ENCODE measurements at places on chromosomes 16 and 17.

GRCh38 chr16:27355610-27356009, 41.8 kb downstream of the IL4R start:
- DNase-seq: no peak

DNA sequence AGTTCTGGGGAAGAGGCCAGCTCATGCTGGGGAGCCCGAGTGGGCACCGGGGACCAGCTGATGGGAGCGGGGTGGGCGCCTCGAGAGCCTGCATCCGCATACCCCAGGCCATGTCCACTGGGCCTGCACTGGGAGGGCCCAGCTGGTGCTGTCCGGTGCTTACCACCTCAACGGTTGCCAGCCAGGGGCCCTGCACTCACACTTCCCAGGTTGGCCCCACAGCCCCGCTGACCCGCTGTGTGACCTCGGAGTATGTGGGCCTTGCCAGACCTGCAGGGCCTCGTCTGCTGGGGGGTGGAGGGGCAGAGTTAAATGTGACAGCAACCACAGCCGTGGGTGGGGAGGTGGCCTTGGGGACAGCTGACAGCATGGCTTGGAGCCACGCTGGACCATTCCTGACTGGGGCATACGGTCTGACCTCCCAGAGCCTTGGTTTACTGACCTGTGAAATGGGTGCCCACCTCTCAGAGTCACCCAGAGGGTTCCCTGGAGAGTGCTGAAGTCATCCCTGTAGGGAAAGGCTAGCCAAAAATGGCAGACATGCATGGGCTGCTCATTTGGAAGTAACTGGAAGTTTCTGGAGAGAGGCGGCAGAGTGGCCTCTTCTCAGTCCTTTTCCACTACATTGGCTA, 5.4 kb upstream of the GAA start:
- no peak for DNase-seq

GRCh38 chr16:88599825-88600538, 29.8 kb downstream of the ZC3H18 start:
- no peak for DNase-seq

DNA sequence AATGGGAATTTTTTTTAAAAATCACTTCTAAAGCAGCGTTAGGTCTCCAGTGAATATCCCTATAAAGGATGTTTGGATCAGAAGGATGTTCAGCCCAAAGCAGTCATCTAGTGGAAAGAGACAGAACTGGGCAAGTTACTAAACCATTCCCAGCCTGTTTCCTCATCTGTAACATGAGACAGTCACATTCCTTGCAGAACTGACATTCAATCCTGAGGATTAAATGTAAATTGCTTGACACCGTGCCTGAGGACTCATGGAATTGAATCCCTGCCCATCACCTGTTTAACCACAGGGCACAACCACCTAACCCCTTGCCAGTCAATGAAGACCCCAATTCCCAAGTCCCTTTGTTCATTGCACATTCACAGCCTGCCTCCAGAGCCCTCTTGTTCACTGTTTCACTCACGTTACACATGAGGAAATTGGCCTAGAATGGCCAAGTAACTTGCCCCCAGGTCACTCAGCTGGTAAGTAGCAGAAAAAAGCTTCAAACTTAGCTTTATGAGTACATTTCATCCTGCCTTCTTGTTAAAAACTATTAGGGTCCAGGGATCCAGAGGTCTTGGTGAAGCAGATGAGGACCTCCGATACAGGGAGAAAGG, 1.4 kb downstream of the CMTM2 start:
- peak; percentile 53 for DNase-seq

DNA sequence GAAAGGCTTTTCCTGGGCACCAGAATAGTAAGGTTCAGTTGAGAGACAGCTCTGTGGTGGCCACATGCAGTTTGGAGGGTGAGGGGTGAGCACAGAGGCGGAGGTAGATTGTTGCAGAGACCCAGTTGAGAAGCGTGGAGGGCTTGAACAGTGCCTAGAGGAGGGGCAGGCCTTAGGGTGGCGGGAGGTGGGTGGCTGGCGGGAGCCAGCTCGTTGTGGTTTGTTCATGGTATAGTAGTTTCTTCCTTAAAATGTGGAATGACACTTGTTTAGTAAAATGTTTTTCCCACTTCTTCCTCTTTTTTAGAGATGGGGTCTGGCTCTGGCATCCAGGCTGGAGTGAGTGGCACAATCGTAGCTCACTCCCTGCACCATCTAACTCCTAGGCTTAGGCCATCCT, 14.2 kb downstream of the USP10 start:
- no peak for DNase-seq

DNA sequence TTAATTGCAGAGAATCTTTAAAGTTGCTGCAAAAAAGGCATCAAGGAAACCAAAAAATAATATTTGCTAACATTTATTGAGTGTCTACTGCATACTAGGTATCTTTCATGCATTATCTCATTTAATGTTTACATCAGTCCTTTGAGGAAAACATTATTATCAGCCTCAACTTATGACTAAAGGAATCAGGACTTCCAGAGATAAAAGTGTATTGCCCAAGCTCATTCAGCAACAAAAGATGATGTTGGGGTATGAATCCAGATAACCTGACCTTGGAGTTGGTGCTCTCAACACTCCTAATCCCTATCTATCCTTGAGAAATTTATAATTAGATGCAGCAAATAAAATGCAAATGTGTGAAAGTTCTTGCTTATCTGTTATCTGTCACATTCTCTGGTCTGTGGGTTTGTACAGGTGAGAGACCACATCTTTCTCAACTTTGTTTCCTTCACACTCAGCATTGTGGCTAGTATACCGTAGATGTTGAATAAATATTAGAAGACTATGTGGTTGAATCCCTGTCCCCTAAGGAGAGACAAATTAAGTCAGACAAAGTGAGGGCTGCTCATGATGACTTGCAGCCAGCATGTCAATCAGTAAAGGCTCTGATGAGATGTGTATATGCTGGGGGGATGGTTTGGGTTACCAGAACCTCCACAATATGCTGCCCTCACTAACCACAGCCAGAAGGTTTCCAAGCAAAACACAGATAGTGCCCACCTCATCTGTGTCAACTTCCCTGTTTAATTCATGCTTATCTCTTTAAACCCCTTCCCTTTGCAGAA, 82.6 kb downstream of the NOG start:
- no peak for DNase-seq

GRCh38 chr17:45022288-45022648, 29.2 kb downstream of the DCAKD start:
- no peak for DNase-seq

GRCh38 chr16:55534756-55535155, 25.9 kb downstream of the LPCAT2 start:
- DNase-seq: no peak

DNA sequence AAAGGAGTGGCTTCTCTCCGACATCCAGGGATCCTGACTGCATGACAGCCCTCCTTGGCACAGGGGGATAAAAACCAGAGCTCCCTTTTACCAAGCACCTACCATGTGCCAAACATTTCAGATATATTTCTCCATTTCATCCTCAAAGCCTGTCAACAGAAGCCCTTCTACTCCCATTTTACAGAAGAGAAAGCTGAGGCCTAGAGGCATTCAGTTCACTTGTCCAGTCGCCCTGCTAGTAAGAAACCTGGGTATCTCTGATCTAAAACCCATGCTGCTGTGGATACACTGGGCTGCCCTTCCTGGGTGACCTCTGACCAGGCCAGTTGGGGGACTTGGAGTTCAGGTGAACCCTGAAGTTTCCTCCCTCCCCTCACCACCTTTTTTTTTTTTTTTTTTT, 5.9 kb upstream of the FDXR start:
- DNase-seq: no peak

GRCh38 chr16:84932681-84933080, 78.7 kb downstream of the ZDHHC7 start:
- DNase-seq: no peak

DNA sequence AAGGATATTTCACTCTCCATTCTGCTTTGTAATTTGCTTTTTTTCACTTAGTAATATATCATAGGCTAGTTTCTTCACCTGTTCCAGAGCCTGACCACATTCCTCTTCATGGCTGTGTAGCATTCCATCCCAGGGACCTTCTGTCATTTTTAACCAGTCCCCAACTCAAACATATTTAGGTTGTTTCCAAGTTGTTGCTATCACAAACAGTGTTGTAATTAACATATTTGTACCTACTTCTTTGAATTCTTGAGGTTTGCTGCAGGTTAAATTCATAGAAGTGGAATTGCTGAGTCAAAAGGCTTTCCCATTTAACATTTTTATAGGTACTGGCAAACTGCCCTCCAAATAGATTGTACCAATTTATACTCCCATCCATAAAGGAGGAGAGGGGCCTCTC, 65.1 kb upstream of the MED9 start:
- no peak for DNase-seq

DNA sequence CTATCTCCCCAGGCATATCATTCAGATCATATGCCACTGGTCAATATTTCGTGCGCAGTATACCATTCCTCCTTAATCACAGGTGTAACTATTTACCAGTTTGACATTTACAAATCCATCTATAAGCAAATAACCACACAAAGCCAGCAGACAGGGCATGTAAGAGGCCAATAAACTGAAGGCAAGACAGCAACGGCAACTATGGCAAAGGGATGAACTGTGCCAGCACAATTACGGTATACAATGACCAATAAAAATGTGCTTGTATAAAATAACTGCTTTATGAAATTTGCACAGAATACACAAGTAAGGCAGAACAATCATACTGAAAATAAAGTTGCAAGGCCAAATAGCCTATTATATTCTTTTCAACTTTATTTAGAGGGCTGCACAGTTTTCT, 9.2 kb downstream of the NETO2 start:
- DNase-seq: no peak

- DNase-seq: no peak
These were observed 45.4 kb downstream of the CLEC19A start for GRCh38 chr16:19330841-19331397.

GRCh38 chr16:84461413-84462295, 42.8 kb downstream of the MEAK7 start:
- no peak for DNase-seq

- no peak for DNase-seq
These were observed 16.4 kb upstream of the SLC16A11 start for GRCh38 chr17:7060165-7060891.

DNA sequence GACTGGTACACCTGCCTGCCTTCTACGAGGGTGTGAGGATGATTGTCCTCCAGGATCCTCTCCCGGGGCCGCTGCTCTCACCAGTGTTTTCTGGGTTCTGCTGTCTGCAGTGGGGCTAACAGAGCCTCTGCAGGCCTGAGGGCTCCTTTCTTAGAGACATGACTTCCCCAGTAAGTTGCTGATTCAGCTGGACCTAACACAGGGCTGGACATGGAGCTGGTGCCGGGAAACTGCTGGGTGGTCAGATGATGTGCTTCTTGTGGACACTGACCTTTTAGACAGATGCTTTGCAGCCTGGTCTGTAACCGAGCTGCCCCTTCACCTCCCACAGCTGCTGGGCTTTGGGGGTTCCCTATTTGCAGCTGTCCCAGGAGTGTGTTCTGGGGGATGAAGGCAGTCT, 71.5 kb downstream of the FOXL1 start:
- no peak for DNase-seq

DNA sequence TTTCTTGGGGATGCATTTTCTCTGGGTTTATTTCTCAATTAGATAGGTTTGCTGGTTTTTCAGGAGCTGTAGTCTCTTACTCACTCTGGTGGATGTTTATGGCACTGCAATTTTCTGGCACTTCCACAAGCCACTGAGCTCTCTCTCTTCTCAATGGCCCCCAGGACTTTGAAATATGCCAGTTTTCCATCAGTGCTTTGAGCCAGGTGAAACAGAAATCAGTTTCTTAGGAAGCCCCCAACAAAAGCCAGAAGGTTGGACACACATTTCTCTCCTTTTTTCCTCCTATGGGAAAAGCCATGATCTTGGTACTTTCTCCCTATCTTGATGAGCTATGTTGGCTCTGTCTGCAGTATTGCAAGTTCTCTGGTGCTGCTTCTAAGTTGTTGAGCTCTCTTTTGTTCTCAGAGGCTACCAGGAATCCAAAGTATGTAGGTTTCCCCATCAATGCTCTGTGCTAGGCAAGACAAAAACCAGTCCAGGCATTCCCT, 90.7 kb upstream of the SMIM36 start:
- DNase-seq: no peak

GRCh38 chr17:82465023-82465603, 6.6 kb downstream of the NARF start:
- no peak for DNase-seq

DNA sequence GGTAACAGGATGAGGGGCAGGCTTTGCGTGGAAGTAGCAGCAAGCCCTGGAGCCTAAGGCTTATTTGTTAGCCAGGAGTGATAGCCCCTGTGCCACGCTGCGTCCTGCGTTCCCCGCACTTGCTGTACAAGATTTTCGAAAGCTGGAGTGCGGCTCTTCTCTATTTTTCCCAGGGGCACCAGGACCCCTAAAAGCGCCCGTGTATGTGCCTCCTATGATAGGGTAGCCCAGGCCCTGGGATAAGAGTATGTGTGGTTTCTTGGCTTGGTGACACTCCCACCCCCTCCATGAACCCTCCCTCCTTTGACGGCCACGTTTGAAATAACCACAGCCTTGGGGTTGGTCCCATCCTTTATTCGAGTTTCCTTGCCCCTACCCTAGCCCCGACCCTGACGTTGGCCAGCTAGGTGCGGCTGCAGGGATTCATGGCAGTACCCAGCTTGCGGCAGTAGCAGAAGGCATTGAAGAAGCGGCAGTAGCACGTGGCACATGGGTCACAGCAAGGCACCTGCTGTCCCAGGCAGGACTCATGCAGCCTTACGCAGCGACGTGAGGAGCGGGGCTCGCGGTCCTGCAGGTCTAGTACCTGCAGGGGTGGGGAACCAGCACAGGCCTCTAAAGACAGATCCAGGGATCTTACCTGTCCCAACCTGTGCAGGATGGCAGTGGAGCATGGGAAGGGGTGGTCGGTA, 968 bp downstream of the AGRP start:
- no peak for DNase-seq

DNA sequence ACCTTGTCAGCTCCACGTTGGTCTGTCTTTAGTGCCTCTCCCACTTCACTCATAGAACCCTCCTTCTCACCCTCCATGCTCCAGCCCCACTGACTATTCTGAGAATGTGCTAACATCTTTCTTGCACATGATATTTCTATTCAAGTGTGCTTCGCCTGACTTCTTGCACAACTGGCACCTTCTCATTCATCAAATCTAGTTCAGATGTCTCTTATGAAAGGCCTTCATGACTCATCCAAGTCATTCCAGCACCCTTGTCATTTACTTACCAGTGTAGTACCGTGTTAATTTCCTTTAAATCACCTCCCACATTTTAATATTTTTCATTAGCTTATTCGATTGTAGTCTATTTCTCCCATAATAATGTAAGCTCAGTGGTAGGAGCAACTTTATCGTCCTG, 197.8 kb upstream of the PIRT start:
- no peak for DNase-seq

DNA sequence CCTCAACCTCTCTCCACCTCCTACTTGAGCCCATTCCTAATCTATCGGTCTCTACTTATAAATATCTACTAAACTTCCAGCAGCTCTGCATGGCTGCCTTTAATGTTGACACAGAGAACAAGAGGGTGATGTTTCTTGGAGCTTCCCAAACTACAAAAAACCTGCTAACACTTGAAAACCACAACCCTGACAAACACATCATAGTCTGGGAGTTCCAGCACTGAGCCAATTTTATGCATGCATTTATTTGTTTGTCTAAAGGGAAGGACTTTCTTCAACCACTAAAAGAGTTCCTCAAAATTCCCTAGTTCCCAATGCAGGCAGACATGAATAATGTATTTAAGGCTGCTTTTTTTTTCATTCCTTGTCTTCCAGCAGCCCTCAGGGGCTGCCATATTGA, 331.8 kb upstream of the XYLT1 start:
- DNase-seq: no peak

GRCh38 chr16:14608111-14608566, 21.9 kb downstream of the PARN start:
- no peak for DNase-seq

Measured in AG04450 (cell line).